GM19239 (cell line): ENCODE measurements at places on chromosomes 12 and 14.

GRCh38 chr14:52355016-52355431 is 40.9 kb downstream of the PTGER2 start:
- DNase-seq: no peak

- DNase-seq: no peak
Observed at GRCh38 chr12:93773122-93773871, 96.1 kb downstream of the CRADD start.

DNA sequence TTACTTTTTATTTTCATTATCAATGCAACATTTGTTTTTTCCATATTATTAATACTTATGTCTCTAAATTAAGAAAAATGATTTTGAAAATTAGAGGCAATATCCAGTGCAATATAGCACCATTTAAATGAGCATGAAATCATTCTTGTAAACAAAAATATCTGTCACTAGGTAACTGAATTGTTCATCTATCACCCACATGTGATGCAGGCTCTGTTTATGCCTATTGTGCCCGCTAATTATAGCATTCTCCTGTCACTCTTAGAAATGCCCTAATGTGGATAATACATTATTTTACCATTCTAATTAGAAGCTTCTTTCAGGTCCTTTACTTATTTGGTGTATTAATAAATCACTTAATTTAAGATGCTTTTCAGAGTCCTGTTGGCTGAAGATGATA is 1332.4 kb downstream of the AACS start:
- DNase-seq: no peak

DNA sequence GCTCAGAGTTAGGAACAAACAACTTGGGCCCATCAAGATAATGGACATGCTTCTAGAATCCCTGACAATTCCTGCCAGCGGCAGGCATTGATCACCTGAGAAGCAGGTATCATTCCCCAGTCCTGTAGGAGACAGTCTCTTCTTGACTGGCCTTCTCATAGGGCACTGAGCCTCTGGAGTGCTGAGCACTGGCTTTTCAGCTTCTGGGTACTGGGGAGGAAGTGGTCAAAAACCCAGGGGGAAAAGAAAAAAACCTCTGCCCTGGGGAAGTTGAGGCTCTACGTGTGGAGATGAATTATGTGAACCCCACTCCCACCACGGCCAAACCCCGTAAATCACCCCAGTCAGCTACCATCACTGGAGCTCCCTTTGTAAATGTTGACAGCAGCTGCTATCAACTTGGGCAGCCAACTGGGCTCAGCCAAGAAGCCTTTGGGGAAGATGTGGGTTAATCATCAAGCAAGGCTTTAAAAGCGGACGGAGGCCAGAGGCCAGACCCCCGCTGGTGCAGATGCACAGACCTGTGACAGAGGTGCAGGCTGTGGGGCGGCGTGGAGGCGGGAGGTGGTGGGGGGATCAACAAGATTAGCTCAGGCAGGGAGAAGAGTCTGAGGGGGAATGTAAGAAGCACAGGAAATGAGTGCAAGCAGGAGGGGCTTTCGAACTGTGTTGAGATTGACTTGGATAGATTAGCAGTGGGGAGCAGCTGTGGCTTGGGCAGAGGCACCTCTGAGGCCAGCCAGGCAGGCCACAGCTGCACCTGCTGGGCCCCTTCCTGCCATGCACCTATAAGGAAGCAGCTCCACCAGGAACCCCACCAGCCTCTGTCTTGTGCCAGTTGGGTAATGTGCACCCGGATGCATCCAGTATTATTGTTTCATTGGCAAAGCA is 105.4 kb upstream of the HIF1A start:
- DNase-seq: no peak

DNA sequence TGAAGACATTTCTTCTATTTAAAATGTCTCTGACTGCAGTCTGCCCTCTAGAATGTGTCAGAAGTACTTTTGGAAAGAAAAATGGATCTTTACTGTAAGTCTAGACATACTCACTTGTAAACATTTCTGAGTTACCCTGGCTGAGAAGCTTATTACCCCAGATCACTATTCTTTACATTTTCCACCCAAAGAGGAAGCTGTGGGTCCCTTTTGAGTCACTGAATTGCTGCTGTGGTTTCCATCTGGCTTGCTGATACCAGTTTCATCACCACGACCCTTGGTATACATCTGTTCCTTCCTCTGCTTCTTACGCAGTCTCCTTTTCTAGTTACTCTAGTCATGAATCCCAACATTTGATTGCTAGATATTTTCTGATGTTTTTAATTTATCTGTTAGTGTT is 20.2 kb upstream of the CLEC4D start:
- DNase-seq: peak; percentile 44

- DNase-seq: no peak
Observed at GRCh38 chr12:120241561-120242274, 23.8 kb downstream of the PXN start.

DNA sequence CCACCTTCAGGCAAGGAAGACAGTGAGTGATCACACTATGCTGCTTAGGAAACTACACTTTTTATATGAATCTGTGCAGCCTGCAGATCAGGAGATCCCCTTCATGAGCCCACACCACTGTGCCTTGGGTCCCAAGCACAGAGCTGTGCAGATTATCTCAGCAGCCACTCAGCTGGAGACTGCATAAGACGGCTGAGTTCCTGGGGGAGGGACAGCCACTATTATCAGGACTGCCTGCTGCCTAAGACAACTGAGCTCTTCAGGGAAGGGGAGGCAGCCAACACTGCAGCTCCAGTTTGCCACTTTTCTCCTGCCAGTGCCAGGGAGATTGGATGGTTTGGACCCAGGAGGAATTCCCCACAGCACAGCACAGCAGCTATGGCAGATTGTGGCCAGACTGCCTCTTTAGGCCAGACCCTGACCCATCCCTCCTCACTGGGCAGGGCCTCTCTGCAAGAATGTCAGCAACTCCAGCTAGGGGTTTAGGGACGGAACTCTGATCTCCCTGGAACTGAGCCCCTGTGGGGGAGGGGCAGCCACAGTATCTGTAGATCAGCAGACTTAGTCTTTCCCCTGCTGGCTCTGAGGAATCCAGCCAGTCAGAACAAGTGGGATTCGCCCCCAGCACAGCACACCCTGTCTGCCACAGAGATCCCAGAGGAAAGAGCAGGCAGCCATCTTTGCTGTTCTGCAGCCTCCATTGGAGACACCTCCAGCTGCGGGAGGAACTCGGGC is 141.3 kb downstream of the KLHL28 start:
- no peak for DNase-seq

- DNase-seq: no peak
Observed at GRCh38 chr12:12229556-12230092, 37.2 kb downstream of the LRP6 start.

DNA sequence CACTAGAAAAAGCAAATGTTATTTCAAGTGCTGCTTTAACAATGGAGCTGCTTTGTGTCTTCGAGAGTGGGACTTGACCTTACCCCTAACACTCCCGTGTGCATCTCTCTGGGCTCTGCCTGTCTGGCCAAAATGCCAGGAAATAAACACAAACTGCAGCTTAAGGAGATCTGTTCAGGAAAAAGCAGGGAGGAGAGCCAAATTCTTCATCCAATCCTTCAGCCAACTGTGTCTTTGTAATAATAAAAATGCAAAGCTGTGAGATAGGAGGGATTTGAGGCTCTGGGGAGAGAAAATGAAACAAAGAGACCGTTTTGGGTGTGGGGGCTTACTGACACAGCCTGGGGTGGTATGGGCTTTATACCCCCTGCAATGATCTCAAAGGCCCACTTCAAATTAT is 85.8 kb upstream of the WSCD2 start:
- DNase-seq: no peak

- no peak for DNase-seq
Observed at GRCh38 chr12:58727521-58727920, 192.8 kb downstream of the LRIG3 start.

- DNase-seq: no peak
Observed at GRCh38 chr12:5619628-5620027, 187.7 kb downstream of the NTF3 start.

DNA sequence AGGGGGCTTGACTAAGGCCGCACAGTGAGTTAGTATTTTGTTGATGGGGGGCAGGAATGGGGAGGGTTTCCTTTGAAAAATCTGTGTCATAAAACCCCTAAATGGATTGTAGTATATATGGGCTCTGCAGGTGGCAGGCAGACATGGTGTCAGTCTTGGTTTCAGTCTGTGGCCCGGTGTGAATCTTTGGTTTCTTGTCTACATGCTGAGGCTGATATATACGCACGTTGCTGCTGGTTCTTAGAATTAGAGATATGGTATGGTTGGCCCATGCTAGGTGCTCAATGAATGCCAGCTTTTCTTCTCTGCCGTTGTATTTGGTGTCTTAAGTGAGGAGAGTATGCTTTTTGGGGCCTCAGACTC is 73.1 kb downstream of the TSPAN9 start:
- DNase-seq: no peak

GRCh38 chr12:132329036-132329719 is at the start of gene GALNT9:
Gene GALNT9, minus strand, starts transcription at chr12:132329589. Its CDS starts 386 bp downstream, at chr12:132329203.
- DNase-seq: no peak

DNA sequence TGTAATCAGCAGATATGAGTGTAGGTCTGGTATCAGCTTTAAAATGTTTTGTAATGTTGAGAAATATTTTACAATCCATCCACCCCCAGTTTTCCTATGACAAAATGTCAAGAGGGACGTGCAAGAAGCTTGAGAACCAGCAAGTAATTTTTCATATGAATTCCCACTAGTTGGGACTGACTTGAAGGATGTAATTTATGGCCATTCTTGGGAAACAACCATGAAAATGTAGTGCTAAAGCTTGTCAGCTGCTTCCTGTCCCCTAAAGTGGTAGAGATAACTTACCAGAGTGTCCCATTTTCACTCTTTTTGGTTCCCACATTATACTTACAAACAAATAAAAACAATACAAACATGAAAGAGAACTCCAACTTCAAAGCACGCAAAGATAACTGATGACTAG is 63.9 kb downstream of the RERG start:
- DNase-seq: no peak

- no peak for DNase-seq
Observed at GRCh38 chr12:121165316-121165715, 32.6 kb downstream of the P2RX7 start.

DNA sequence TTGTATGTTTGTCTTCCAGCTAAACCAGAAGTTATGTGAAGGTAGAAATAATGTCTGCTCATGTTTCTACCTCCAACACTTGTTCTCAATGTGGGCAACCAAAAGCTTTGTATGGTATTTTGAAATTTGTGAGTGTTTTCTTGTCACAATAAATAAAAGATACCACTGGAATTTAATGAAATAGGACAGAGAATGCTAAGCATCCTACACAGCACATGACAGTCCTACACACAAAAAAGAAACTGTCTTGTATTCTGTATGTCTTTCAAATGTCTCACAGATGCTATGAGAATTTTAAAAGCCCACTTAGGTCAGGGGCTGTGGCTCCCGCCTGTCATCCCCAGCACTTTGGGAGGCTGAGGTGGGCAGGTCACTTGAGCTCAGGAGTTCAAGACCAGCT is 68.9 kb downstream of the RALGAPA1 start:
- no peak for DNase-seq

DNA sequence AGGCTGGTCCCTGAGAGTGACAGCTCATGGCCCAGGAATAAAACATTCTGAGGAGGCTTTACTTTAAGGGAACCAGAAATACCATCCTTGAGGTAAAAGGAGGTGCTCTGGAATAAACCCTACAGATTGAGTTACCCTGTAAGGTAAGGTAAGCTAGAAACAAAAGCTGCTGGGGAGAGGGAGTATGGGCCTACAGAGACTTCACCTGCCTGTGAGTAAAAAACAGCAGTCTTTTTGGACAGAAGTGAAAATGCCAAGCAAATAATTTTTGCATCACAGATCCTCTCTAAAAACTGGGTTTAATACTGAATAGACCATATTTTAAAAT is 41.2 kb downstream of the CORO1C start:
- no peak for DNase-seq

- DNase-seq: no peak
Observed at GRCh38 chr12:49491823-49492222, 47.0 kb upstream of the KCNH3 start.

- no peak for DNase-seq
Observed at GRCh38 chr14:56881181-56881580, 70.9 kb upstream of the OTX2 start.

DNA sequence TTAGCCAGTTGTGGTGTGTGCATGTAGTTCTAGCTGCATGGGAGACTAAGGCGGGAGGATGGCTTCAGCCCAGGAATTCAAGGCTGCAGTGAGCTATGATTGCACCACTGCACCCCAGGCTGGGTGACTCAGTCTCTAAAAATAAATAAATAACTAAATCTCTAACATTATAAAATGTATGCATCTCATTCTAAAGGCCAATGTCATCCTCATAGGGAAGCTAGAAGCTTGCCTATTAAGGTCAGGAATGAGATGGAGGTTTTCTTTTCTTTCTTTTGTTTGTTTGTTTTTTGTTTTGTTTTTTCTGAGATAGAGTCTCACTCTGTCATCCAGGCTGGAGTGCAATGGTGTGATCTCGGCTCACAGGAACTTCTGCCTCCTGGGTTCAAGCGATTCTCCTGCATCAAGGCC is 48.8 kb upstream of the PAPLN start:
- no peak for DNase-seq

DNA sequence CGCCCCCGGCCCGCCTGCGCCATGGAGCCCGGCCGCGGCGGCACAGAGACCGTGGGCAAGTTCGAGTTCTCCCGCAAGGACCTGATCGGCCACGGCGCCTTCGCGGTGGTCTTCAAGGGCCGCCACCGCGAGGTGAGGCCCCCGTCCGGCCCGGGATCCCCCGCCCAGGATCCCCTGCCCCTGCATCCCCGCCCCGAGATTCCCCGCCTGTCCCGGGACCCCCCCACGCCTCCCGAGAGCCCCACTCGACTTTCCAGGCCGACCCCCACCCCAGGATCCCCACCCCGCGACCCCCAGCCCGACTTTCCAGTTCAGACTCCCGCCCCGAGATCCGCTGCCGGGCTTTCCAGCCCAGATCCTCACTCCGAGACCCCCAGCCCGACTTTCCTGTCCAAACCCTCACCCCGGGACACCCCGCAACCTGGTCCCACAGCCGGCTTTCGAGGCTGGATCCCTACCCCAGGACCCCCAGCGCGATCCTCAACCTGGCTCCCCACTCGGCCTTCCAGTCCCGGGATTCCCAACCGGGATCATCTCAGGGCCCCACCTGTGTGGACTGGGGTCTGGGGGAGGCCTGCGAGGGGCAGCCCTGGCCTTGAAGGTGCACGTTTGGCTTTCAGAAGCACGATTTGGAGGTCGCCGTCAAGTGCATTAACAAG is 688 bp downstream of the ULK1 start:
- DNase-seq: peak; percentile 39

DNA sequence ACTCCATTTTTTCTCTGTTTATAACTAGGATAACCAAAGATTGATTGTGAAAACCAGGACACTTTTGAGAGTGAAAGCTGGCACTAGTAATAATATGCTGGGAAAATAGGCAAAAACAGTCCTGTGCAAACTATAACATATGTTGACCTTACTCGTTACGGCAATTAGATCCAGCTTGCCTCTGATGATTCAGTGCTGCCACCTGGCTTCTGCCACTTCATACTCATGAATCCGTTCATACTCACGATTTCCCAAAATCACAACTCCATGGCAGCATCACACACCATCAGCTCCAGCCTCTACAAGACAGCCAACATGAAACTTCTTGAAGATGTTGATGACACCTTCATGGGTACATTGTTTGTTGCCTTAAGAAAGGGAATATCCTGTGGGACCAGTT is 49.1 kb upstream of the CAND1 start:
- no peak for DNase-seq

GRCh38 chr14:100844082-100844408 is 18.1 kb downstream of the MEG3 start:
- DNase-seq: no peak

- DNase-seq: no peak
Observed at GRCh38 chr14:31090883-31091764, 64.9 kb upstream of the STRN3 start.
